ENCODE measurements at places on chromosomes 6 and 20. TPM values are rescaled to one million over a fixed set of nuclear protein-coding genes. Genes with fewer than 3 reads are reported as not detected.
A peak's percentile ranks its signal among the peaks of the same experiment; 100 is the strongest.

Gene TSHZ2
- total RNA-seq: 18.3 TPM

DNA sequence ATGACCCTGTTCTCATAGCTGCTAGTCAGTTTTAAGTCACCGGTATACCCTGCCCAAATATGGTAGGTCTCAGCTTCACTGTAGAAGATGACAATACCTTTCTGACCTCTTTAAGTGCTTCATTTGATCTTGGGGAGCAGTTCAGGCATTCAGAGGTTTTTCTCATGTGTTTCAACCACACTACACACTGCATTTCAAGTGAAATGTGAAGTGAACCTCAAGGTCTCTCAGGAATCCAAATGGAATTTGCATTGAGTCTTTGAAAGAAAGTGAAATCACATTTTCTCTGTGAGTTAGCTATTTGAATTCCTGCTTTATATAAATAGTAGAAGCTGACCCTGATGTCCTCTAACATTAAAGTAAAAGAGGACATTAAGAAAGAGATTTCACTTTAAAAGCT is 461.6 kb downstream of the ADGRB3 start:
- DNase-seq: no peak

Gene KIF25
- total RNA-seq: not detected

DNA sequence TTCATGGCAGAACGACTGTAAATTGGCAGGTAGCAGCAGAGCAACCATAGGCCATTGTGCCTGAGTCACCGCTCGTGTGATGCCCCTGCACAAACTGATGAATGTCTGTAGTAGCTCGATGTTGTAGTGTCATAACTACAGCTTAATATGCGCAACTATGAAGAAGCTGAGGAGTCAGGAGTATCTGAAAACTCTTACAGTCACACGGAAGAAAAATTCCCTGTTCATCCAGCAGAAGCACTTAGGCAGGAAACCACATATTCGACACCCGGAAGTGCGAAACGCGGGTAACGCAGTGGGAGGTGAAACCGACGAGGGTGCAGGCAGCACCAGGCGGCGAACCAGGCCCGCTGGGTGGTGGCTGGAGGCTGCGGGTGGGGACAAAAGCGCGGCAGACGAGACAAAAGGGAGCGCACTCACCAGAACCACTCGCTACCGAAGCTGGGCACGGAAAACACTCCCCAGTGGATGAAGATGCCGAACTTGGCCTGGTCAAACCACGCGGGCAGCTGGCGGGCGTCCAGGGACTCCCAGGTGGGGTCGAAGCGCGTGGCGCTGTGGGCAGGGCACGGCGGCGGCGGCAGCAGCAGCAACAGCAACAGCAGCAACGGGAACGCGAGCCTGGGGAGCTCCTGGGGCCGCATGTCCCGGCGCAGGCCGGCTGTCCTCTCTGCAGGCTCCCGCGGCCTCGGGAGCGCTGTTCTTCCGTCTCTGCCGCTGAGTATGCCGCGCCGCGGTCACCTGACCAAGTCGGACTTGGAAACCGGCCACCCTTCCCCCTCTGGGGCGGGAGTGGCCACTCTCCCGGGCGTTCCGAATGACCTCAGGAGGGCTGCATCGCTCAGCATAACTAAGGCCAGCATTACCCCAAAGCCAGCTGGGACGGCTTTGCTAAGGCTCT is at the start of gene FUCA2:
FUCA2 (minus strand) TSS at position 730 of the 901 bp plus-strand sequence; CDS start at position 644, 86 bp downstream.
- DNase-seq: peak; percentile 95

Gene AGER
- 3.4 TPM for total RNA-seq

Gene HLA-DPB1
- 29.3 TPM for total RNA-seq

Gene PACRG
- 2.5 TPM for total RNA-seq

Gene RIMS1
- not detected for total RNA-seq

DNA sequence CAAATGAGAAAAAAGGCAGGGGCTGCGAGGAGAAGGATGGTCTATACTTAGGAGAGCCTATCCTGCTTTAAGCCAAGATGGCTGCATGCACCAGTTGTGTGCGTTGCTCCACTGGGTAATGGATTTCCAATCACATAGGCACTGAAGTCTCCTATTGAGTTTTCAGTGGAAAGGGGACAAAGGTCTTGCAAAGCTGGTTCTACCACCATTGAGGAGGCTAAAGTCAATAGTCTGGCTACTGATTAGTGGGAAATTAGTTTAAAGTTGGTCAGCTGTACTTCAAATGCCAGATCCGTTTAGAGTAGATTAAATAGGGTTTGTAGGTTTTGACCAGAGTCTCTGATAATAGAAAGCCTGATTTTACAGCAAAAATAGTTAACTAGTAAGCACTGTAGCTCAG is 104.9 kb downstream of the SESN1 start:
- no peak for DNase-seq

Gene MTHFD1L
- total RNA-seq: 5.9 TPM

Gene GJA10
- total RNA-seq: not detected

Gene TMEM217
- total RNA-seq: 0.15 TPM

DNA sequence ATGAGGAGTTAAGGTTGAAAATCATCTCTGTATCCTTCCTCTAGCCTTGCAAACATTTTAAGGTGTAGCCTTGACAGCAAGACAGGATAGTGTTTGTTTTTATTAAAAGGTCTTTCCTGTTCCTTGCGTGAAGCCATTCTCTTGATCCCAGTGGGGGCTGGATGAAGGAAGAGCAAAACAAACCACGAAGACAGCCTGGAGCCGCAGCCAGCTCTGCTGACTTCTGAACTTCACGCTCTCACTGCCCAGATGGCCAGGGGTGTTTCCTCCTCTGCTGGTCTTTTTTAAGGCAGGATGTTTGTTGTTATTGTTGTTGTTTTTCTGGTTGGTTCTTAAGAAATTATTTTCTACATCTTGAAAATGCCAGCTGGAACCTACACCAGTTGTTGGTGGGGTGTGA is 156.4 kb downstream of the MTHFD1L start:
- no peak for DNase-seq

Gene C20orf173
- total RNA-seq: not detected

Gene E2F1
- 7.3 TPM for total RNA-seq

GRCh38 chr6:66866801-66867200 is 1159.8 kb upstream of the EYS start:
- DNase-seq: no peak

DNA sequence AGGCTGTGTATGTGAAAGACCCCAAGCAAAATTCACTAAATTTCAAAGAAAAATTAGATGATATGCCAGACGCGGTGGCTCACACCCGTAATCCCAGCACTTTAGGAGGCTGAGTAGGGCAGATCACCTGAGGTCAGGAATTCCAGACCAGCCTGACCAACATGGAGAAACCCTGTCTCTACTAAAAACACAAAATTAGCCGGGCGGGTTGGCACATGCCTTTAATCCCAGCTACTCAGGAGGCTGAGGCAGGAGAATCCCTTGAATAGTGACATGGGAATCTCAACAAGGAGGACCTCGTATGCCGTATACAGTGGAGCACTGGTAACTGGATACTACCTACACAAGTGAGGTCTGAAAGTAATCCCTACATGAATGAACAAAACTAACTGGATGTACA is 92.7 kb upstream of the JARID2 start:
- no peak for DNase-seq

Gene ADAM33
- total RNA-seq: 0.43 TPM

DNA sequence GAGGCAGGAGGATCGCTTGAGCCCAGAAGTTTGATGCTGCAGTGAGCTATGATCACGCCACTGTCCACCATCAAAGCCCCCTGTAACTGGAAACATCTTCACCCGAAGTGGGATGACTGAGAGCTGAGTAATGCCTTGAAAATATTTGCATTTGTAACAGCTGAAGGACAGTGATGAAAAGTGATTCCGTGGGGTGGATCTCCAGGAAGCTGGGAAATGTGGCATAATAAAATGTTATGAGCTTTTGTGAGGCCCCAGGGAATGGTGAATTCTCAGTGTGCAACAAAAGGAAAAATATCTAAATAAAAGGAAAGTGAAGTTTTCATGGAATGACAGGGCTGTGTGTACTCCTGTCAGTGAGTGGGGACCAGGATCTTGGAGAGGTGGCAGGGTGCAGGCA is 92.0 kb downstream of the JAG1 start:
- DNase-seq: no peak

DNA sequence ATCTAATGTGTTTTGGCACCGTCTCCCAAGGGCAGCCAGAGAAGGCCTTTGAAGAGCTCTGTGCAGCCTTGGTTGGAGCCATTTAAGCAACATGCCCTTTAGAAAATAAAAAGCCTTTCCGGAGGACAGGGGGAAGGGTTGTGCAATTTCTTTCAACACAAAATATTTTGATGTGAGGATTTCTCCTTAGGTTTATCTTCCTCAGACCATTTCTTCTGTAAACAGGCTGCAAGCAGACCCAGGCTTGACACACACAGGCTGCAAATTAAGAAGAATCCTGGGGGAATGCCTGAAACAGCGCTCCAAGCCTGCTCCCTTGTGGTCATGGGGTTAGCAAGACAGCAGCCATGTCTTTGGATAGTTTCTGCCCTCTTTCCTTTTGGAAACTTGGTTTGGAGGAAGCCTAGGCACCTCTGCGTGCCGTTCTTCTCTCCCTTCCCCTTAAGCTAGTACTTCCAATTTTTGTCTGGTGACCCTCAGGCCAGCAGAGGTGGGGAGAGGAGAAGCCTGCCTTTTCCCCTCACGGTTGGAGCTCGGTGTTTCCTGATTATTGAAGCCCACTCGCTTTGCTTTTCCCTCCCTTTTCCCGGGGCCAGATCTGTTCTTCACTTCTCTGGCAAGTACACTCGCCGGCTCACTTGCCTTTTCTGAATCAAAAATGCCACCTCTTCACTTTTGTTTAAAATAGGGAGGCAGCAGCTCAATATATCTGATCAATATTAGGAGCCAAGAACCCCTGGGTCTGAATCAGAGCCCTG is 39.6 kb upstream of the NOX3 start:
- DNase-seq: no peak

DNA sequence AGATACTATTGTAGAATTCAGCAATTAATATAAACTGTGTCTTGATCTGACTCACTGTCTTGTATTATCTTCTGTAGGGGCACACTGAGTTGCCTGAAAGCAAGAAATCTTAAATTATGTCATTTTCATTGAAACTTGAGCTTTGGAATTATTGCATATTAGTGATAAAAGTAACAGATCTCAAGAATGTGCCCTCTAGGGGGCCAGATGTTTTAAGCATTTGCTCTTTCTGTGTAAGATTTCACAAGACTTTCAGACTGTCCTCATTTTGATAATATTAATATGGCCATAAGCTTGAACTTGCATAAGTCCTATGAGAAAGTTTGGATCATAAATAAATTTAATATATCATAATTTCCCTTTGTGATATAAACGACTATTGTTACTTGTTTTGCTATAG is 55.5 kb upstream of the MYO6 start:
- no peak for DNase-seq

Gene BPIFB2
- total RNA-seq: 0.12 TPM

DNA sequence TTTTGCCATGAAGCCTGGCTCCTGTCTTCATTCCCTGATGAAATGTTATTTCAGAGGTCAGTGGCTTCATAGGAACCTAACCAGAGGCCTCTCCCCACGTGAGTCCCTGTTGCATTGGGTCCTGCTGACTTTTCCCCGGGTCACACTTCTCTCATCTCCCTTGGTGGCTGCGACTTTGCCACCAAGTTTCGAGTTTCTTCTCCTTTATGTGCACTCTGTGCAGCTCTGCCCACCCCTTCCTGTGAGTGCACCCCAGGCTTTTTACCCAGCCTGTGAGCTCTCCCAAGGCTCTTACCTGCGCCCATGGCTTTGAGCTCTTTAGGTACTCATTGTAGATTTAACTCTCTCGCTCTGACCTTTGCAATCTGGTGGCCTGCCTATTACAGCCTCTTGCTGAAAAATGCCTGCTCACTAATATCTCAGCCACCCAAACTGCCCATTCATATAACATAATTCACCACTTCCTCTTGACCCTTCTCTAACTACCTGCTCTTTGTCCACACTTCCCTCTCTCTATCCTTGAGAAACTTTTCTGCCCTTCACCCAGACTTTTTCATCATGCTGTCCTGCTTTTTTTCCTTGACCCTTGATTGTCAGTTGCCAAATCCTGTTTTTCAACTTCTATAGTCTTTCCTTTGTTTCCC is 105.9 kb downstream of the SASH1 start:
- no peak for DNase-seq

- DNase-seq: no peak
Observed at GRCh38 chr6:157631412-157631811, 191.6 kb upstream of the SNX9 start.

Gene PTPRA
- total RNA-seq: 18.8 TPM

- DNase-seq: no peak
Observed at GRCh38 chr6:54217018-54217417, 91.2 kb upstream of the TINAG start.

DNA sequence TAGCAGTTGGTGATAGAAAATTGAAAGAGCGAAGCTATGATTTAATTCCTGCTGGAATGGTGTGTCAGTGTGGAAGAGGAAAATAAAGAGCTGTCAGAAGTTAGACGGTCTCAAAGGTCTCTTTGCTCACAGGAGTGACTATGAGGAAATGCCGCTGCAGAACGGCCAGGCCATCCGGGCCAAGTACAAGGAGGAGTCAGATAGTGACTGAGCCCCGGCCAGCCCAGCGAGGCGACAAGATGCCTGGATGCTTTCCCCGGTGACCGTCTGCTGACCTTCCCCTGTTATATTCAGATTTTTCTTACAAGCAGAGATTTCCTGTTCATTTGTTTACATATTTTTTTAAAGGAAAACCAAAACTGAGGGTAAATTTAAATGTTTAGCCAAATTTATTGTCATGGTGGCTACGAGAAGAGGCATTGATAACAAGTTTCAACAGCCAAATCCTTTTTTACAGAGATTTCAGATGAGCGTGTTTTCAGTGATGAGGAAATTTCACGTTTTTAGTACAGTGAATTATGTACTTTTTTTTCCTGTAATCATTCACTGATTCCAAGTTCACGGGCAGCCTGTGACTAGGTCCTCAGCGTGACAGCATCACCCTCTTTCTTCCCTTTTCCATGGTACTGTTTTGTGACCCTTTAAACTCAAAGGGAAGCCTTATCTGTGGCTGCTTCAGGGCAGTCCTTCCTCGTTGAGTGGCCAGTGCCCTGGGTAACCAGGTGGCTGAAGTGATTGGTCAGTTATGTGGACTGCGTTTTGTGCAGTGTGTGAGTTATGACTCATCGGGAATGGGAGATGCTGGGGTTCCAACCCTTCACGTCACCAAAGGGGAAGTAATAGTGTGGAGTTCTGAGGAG is 12.6 kb downstream of the DYNLT1 start:
- peak; percentile 78 for DNase-seq

Gene LY6G5C
- total RNA-seq: 0.95 TPM

- DNase-seq: no peak
Observed at GRCh38 chr6:158926414-158926813, 73.6 kb downstream of the RSPH3 start.

- no peak for DNase-seq
Observed at GRCh38 chr20:62472138-62472940, 3.5 kb downstream of the GATA5 start.

Gene HLA-A
- total RNA-seq: 200 TPM

- no peak for DNase-seq
Observed at GRCh38 chr6:146183831-146184230, 155.0 kb downstream of the GRM1 start.

DNA sequence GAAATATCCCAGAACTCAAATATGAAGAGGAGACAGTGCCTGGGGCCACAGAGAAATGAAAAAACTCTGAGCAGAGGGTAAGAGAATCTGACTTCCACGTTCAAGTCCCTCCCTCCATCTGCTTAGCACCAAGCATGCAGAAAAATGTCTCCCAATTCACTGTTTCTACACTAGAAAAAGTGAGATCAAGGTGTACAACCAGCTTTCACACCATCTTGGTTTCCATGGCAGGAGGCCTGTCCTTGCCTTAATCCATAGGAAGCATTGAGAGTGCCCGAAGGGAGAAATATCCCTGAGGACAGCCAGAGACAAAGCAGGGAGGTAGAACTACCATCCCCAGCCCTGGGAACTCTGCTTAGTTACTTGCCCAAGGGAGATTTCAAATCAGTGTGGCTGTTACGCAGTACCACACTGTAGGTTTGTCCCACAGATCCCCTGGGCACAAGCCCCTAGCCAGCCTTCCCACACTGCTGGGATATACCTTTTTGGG is 82.9 kb downstream of the SCML4 start:
- no peak for DNase-seq
